ENCODE measurements at places on chromosomes 6 and 20.

DNA sequence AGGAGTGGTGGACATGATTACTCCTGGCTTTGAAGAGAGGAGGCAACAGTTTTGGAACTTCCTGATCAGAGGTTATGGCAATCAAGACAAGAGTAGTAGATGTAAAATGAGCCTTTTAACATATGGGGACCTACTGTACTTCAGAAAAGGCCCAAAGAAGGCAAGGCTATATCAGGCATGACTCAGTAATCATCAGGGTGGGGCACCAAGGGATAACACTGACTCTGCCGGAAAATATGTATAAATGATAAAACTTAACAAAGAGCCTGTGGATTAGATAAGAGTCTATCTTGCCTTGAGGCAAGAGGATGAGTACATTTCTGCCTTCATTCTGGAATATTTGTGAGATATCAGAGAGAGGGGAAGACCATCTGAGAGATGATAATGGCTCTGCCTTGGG lies 1389.9 kb upstream of the MAP3K7 start:
- DNase-seq, result no peak

DNA sequence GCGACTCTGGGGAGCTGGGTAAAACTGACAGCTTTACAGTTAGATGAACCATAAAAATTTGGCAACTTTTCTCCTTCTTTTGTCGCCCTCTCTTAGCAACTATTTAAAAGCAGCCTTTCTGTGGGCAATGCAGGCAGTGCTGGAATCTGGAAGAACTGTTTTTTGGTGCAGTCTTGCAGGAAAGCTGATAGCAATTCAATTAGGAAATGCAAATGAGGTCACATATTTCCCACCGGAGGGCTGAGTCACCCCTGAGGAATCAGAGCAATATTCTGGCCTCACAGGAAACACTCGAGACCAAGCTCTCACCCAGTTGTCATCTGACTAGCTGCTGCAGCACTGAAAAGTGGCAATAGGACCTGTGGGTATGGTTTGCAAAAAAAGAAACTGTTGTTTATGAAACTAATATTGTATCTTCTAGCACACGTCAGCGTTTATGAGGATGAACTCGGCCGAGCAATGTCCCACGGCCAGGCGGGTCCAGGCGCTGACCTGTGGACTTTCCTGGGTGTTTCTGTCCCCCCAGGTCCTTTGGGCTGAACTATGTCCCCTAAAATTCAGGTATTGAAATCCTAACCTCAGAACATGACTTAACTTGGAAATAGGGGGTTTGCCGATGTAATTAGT lies 312.3 kb downstream of the TAF4 start:
- DNase-seq, result peak; percentile 67

DNA sequence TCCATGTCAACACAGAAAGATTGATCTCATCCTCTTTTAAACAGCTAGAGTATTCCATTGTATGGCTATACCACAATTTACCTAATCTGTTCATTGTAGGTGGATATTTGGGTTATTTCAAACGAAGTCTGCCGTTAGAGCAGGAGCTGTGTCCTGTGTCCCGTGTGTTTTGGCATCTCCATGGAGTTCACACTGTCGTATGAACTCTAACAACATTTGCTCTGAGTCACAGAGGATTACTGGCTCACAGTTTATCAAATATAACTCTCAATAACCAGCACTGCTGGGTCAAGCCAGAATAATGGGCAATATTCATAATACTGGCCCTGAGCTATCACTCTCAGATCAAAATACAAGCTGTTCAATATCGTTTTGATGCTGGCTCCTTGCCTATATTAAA lies 16.4 kb downstream of the TRAM2 start:
- DNase-seq, result no peak

- peak; percentile 21 for DNase-seq
Measured at GRCh38 chr6:145929037-145929633, 35.0 kb downstream of the SHPRH start.

DNA sequence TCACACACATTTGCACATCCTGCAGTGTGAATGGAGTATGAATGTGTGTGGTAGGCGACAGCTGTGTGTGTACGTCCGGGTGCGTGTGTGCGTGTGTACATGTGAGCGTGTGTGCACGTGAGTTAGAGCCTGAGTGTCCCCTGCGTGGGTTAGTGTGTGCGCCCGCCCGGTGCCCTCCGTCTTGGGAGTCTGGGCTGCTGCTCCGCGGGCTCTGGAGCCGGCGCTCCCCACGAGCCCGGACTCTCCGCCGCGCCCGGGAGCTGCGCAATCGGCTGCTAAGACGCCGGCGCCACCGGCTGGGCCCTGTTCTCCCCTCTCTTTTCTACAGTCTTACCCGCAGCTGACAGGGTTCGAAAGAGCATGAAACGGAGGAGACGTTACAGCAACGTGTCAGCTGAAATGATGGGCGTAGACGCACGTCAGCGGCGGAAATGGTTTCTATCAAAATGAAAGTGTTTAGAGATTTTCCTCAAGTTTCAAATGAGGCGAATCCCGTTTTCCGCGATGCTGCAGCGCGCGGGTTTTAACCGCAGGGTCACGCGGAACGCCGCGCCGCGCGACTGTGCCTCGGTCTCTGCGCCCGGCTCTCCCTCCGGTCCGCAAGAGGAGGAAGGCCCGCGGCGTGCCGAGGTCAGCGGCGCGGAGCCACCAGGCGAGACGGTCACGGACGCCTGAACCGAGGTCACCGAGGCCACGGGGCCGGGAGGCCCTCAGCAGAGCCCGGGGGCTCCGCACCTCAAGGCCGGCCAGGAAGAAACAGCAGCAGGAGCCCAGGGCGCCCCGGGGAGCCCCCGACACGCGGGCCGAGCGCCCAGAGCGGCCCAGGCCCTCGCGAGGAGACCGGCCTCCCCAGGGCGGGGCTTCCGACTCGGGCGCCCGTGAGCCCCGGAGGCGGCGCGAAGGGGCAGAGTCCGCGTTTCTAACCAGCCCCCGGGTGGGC lies 95.3 kb upstream of the BHLHE23 start:
- DNase-seq, result no peak

DNA sequence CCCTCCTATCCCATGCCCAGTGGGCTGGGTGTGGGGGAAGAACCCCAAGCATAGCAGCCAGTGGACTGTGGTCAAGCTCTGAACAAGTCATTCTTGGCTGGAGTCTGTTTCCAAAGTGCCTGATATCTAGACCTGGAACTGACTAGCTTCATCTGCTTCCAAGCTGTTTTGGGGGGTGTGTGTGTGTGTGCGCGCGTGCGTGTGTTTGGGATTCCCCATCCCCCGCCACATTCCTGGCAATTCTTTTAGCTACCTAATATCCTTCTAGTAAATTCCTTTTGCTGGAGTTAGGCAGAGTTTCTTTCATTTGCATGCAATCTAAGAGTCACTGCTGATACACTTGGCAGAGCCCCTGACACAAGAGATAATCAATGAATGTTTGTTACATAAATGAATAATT lies 7.8 kb downstream of the PAK5 start:
- DNase-seq, result no peak

- no peak for DNase-seq
Measured at GRCh38 chr6:163721922-163722692, 307.6 kb downstream of the QKI start.

GRCh38 chr6:20056350-20056992 lies 155.8 kb downstream of the MBOAT1 start:
- peak; percentile 81 for DNase-seq

DNA sequence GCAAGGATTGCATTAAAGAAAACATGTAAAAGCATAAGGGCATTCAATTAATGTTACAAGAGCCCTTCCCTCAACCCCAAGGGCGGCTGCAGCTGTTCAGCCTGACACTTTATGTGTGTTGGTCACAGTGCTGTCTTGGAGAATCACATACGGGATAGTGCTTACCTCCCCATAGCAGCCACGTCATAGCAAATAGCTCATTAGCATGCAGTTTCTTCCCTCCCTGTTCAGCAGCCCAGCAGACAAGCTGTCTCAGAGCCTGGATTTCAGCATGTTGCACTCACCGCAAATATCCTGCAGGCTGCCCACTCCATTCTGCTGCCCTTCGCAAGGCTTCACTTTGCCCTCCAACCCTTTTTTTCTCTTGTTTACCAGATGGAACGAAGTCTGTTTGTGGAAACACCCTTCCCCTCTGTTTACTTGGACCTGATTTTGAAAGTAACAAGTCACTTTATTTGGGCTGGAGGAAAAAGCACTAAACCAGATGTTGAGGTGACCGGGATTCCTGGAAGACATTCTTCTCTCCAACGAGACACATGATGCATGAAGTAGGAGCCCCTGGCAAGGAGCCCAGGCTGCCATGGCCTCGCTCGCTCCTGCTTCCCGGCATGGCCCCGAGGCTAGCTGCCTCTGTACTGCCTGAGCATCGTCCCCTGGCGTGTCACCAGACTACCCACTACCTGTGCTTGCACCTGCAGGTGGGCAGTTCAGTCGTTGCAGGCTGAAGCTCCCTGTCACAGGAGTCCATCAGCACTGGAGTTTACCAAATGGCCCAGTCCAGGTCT lies 151.6 kb upstream of the GMDS start:
- no peak for DNase-seq

GRCh38 chr20:33249456-33249855 lies 13.7 kb downstream of the BPIFA1 start:
- DNase-seq, result no peak

DNA sequence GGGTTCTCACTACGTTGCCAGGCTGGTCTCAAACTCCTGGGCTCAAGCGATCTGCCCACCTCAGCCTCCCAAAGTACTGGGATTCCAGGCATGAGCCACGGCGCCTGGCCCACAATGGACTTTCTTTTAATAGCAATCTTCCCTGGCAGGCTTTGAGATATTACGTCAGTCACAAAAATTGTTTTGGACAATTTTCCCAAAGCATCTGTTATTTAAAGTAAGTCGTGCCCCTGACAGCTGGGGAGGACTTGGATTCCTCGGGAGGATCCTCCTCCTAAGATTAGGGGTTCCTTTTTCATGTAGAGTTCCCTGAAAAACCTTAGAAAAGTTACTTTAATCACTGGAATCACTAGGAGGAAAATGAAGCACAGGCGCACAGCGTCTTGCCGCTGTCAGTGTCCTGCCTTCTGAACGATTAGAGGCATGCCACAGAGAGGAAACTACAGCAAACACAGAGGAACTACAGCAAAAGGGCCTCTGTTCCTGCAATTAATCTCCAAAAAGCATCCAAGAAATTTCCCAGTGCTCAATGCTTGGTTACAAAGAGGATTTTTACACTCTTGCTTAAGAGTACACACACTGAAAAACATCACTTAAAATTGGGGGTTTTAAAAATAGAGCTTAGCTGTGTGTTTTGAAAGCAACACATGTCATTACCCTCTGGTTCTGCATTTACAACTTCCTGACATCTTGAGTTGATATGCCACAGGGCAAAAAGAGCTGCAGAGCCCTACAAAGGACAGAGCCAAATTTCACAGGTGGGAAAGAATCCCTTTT lies 4.5 kb downstream of the ACSS1 start:
- DNase-seq, result no peak

GRCh38 chr6:27565839-27566779 lies 93.2 kb upstream of the ZNF184 start:
- DNase-seq, result peak; percentile 16

DNA sequence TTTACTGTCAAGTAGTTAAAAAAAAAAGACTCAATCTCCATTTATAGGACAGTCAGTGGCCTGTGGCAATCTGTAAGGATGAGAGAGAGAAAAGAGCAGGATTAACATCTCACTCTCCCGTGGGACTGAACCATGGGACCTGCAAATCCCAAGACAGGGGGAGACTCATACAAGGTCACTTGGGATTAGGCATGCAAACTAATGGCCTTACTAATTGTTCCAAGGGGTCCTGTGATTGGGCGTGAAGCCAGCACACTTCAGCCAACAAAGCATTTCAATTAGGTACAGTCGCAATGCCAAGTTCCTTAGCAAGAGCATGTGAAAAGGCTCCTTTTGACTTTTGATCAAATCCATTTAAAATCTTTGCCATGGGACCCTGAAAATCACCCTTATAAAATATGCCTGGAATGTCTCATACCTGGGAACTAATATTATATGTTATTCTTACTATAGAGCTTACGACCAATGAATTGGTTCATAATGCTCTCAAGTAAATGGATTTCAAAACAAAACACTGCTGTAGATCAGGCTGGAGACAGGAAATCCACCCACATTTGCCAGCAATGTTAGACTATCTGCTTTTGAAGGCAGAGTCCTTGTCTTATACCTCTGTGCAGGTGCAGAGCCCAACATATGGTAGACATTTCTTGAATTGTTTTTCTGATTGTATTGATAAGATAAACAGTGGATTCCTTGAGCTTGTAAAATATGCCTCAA lies 412.5 kb downstream of the GJA1 start:
- no peak for DNase-seq

DNA sequence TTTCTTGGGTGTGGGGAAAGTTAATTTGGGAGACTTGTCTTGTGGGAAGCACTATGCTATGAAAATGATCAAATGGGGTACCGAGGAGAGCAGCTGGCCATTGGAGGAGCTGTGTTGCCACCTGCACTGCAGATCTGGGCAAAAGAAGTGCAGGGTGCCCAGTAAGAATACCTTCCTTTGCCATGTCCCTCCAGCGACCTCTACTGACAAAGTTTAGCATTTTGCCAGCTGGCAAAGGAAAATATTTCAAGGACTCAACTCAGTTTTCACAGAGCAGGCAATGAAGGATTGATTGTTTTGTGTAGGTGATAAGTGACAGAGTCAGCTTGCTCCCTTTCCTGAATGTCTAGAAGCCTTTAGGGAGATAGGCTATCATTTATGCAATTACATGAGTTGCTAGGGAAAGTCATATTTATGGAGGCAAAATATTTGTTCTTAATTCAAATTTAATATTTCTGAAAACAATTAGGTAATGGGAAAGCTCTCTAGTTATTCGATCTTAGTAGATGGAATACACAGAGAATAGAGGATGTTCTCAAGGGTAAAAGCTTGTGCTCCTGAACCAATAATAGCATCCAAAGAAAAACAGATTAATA lies 118.4 kb downstream of the FARS2 start:
- DNase-seq, result peak; percentile 51

DNA sequence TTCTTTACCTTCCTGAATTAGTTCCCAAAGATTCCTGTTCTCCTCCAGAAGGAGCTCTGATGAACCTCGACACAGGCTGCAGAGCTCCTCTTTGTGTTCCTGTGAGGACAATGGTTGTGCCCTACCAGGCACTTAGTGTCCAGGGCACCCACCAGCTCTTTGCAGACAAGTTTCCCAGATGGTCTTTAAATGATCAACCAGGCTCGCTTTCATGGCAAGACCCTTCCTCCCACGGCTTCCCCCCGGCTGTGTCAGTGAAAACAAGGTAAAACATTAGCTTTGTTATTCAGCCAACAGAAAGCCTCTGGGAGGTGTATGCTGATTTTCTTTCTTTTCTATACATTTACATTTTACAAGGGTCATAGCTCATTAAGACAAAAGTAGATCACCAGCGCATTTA lies 32.3 kb upstream of the CNKSR3 start:
- DNase-seq, result no peak

DNA sequence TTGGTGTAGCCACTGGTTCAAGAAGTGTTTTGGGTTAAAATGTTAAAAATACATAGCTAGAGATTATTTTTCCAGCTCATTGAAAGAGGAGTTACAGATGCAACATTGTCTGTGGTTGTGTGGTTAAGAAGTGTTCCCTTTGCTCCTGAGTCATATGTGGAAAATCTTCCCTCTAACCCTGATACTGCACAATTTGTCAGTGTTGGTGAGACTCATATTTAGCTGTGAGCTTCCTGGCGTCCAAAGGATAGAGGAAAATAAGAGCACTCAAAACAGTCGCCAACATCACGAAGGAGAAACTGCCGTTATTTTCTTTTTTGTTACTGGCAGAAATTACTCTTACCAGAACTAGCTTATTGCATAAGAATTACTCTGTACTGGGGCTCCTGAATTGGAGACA lies 250.4 kb downstream of the CDH4 start:
- DNase-seq, result no peak

Data from COLO829 (cell line).